ENCODE measurements at places on chromosomes 6 and 20.

DNA sequence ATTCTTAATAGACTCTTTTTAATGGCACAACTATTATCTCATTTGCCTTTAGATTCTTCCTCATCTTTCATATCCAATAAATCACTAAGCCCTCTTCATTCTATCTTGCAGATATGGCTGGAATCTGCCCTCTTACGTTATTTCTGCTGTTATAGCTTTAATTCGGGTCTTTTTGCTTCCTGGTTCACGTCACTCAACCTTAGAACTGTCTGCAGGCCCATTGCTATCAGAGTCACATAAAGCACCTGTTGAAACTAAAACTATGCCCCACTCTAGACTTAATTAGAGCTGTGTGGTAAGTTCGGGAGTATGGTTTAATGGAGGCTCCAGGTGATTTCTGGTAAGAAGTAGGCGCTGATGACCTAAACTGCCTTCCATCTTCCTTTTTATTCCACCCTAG, 988 bp downstream of the QRSL1 start:
- no peak for DNase-seq

DNA sequence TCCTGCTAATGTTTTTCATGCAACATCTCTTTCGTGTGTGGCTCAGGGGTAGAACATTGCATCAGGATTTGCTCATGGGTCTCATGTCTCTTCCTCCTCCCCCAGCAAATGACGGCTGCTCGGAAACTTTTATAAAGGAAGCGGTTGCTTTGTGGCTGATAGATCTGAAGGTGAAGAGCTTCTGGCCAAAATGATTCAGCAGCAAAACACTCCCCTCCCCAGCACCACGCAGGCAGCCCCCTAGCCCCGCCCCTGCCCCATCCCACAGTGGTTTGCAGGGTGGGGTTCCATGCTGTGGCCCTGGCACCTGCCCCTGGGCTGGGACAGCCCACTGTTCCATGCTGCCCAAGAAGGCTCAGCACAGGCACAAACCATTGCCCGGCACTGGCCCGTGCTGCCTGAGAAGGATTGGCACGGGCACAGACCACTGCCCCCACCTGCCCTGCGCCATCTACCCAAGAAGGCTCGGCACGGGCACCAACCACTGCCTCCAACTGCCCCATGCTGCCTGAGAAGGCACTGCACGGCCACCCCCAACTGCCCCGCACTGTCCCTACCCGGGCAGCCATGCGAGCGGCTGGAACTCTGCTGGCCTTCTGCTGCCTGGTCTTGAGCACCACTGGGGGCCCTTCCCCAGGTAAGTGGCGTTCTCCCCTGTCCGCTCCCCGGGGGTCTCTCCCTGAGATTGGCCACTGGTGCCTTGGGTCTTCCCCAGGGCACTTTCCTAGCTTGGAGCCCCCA, at the start of gene CST7:
TSS of gene CST7 (plus strand) at position 331 of the 741 bp plus-strand sequence. CDS start at position 568, 237 bp downstream.
- peak; percentile 96 for DNase-seq

DNA sequence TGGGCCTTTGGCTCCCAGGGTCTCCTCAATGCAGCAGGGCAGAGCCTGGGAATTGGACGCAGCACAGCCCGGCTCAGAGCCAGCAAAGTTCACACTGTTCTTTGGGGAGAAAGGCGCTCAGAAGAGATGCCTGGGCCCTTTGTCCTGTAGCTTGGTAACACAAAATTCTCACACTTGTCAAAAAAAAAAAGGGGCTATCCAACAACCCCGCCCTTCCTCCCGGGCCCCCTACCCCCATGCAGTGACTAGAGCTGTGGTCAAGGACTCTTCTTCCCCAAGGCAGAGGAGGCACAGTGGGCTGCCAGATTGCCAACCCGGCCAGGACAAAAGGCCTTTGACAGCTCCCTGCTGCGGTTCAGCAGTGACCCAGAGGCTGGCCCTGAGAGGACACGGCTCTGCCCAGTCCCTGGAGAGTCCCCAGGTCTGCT, 2.0 kb downstream of the NKAIN4 start:
- no peak for DNase-seq

DNA sequence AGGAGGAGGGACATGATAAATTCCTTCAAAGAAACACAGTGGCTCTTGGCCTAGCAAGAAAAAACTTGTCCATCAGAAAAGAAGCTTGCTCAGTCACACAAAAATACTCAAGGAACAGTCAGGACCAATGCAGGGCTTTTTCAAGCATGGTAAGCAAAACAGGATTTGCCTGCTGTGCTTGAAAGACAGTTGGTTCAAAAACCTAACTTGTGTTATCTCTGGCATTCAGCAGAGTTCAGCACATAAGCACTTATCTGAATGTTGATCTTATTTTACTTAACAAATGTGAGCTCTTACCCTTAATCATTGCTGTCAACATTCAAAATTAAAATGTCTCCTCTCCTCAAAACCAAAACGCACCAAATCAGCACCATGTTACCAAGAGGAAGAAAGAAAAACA, 38.3 kb downstream of the ATG5 start:
- no peak for DNase-seq

DNA sequence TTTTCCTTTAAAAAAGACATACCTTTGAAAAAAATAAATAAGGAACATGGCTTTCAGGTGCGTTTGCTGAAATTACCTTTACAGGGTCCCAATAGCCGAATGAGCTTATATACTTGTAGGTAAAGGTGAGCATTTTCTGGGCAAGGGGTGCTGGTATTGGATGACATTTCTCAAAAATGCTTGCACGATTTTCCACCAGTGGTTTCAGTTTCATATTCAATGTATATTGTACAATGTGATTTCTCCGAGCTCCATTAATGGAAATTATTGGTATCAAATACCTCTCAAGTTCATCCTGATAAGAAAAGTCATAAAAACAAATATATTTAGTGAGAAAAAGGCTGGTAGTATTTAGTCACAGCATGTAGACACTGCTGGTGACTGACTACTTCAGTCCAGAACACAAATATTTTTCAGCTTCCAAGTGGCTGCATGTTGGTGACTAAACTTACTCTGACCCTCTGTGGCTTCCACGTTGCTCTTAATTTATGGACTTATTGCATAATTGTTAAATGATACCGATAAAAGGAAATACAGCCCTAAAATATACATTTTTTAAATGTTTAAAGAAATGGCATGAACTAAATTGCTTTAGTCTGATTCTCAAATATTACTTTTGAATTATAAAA, 32.9 kb upstream of the ZBTB24 start:
- peak; percentile 11 for DNase-seq

Measured in immature natural killer cell (primary cell).